EH (cell line): ENCODE measurements at places on chromosomes 2 and 18.

- no peak for DNase-seq
These were observed 45.8 kb upstream of the RBM44 start for GRCh38 chr2:237752761-237753165.

- DNase-seq, result no peak
These were observed 891.3 kb upstream of the LRRTM1 start for GRCh38 chr2:81195774-81196382.

- DNase-seq, result no peak
These were observed 20.6 kb downstream of the TRIB2 start for GRCh38 chr2:12737297-12737696.

DNA sequence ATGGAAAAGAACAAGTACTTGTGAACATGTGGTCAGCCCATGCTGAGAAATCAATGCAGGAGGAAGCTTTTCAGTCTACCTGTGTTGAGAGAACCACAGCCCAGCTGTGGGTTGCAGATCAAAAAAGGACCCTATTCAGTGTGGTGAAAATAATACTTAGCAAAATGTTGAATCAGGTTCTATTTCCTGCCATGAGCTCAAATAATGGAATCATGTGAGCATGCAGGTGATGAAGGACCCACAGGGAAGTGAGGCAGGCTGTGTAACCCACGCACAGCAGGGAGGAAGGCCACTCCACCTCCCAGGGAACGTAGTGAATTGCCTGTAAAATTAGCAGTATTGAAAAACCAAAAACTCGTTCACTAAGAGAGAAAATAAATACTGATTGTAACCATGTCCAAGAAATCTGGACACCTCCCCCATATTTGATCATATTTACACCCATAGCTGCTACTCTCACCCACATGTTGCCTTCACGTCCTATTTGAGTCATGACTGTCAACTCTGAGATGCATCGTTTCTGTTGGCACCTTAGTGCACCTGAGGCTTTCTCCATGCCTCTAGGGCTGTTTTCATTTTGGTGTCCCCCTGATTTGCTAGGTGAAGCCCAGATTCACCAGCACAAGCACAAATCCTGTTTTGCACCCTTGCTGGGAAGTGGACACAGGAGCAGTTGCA, 20.5 kb upstream of the BCL2L11 start:
- no peak for DNase-seq

DNA sequence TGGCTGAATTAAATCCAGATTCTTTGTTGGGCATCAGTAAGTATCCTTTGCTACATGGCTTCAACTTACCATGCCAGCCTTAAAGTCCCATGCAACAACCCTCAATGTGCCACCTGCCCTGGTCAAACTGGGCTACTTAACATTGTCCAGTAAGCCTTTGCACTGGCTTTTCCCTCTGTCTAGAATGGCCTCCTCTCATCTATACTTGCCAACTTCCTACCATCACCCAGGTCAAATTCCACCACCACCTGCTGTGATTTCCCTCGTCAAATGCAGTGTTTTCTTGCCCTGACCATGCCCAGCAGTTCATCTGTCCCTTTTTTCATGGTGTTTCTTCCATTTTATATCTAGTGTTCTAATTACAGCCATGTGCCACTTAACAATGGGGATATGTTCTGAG, 5.7 kb downstream of the KLHL23 start:
- no peak for DNase-seq

DNA sequence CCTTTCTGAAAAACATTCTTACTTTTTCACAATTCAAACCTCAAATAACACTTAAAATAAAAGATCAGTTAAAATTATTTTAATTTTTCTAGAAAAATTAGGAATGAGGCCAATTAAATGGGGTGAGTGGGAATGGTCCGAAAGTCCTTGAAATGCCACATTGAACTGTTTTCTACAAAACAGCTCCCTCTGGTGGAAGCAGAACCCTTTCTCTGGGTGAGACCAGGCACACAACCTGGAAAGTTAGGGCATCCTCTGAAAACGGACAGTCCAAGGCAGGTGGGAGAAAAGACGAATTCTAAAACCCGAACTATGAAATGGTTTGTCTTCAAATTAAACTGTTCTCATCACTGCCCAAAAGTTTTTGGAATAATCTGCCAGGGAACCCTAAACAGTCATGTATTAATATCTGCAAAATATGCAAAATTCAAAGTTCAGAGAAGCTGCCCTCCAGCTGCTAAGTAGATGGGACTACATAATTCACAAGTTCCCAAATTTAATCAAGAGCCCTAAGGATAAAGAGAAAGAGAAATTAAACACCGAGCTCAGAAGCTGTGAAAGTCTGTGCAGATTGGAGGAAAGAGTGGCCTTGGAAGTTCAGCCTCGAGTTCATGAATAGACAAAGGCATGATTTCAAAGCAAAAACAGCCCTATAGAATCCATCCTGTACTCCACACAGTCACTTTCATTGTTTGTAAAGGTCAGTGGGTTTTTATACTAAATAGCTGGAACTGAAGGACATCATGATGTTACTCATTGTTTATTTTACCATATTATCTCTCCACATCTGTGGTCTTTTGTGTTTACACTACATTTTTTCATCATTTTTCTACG, 108.3 kb downstream of the PIEZO2 start:
- DNase-seq, result peak; percentile 47

- no peak for DNase-seq
These were observed 8.5 kb upstream of the ETAA1 start for GRCh38 chr2:67388680-67389079.

DNA sequence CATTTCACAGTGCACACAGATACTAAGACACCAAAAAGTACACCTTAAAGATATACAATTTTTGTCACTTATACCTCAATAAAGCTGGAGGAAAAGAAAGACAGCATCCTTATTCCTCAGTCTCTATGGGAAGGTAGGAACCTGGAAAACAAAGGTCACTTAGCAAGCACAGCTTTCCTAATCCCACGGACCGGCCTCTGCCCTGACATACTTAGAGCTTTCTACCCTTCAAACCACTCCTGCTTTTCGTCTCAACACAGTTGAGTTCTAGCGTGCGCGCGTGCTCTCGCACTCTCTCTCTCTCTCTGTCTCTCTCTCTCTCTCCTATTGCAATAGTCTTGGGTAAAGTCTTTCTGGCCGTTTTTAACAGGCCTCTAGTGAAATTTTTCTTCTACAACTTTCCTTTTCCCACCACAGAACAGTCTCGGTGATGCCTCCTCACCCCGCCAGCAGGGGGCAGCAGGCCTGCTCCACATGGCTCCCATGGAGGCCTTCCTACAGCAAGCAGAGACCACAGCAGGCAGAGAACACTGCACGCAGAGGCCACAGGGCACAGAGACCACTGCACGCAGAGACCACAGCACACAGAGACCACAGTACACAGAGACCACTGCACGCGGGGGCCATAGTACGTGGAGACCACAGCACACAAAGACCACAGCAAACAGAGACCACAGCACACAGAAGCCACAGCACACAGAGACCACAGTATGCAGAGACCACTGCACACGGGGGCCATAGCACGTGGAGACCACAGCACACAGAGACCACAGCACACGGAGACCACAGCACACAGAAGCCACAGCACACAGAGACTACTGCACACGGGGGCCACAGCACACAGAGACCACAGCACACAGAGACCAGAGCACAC, 106.9 kb downstream of the FBXO15 start:
- DNase-seq, result peak; percentile 26
